ENCODE measurements at places on chromosomes 2 and 18.
A peak's percentile ranks its signal among the peaks of the same experiment; 100 is the strongest.

GRCh38 chr2:166193407-166193806 lies 65.6 kb upstream of the SCN1A start:
- no peak for DNase-seq

- DNase-seq, result no peak
These were observed 751.2 kb downstream of the SATB2 start for GRCh38 chr2:198706476-198707082.

GRCh38 chr2:47024046-47024445 lies 108.4 kb upstream of the MCFD2 start:
- no peak for DNase-seq

GRCh38 chr2:159137511-159138241 lies 148.8 kb downstream of the WDSUB1 start:
- no peak for DNase-seq

GRCh38 chr18:32899819-32900218 lies 127.0 kb upstream of the KLHL14 start:
- DNase-seq, result no peak

DNA sequence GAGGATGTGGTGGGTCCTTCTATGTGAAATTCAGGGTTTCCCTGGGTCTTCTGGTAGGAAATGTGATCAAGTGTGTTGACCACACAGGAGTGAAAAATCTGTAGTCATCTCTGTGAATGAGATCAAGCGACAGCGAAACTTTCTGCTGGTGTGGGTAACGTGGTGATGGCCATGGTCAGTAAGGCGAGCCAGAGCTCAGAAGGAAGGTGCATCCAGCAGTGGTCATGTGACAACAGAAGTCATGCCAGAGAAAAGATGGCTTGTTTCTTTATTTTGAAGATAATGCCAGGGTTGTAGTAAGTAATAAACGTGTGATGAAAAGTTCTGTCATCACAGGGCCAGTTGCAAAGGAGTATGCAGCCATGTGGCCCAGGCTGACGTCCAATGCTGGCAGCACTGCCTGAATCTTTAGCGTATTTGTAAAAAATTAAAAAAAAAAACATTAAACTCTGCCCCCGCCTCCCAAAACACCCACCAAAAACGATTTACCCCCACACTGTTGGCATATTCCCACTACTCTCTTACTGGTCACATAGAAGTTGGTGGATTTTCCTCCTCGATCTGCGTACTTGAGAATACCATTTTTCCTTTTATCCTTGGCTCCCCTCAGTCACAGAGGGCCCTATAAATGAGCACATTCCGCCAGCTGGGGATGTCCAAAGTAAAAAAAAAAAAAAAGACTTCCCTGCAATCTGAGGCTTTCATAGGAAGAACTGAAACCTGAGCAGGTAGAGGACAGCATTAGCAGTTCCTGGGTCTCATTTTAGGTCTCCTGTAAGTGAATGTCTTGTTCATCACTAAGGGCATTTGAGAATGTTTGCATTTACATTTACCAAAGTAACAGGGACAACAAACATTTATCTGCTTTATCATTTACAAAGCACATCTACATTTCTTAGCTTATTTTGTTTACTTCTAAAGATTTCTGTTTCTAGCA lies 70.6 kb downstream of the SLC4A3 start:
- no peak for DNase-seq

- DNase-seq, result no peak
These were observed 539.1 kb upstream of the LRRTM4 start for GRCh38 chr2:78061301-78061700.

- DNase-seq, result no peak
These were observed 26.0 kb downstream of the SOS1 start for GRCh38 chr2:39094717-39095363.

GRCh38 chr2:127674241-127675209 lies 805 bp downstream of the LIMS2 start:
- no peak for DNase-seq

DNA sequence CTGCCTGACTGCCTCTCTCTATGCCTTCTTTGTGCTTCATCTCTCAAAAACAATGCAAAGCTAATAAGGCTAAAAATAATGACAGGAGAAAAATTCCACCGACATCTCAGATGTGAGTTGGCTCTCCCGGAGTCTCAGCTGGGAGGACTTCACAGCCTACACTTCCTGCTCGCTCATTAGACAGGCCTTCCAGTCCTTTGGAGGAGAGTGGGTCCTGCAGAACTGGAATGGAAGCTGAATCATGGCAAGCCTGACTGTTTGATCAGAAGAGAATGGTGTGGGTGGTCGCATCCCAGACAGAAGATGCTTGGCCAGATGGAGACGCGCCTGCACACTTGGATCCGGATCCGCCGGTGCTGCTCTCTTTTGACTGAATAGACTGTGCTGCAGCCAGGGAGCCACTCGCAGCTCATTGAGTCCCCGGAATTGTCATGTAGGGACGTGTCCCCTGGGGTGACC lies 49.7 kb downstream of the TRIB2 start:
- no peak for DNase-seq

DNA sequence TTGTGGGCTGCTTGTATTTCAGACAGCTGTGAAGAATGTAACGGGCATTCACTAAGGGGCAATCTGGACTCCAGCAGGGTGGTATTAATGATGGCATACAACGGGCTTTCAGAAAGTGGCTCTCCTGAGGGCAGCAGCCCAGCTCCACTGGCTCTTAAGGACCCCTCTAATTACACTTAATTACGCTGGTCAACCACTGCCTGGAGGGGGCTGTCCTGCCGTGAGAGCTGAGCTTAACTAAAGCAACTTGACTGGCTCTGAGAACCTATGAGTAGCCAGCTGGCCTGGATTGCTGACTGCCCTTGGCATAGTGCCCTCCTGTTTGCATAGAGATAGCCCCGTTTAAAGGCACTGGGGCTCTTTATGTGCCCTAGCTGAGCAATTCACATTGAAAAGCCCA lies 3.8 kb downstream of the LIPG start:
- DNase-seq, result no peak

- DNase-seq, result no peak
These were observed 211.0 kb downstream of the HAUS1 start for GRCh38 chr18:46315161-46315560.

GRCh38 chr2:43085929-43086328 lies 140.5 kb downstream of the ZFP36L2 start:
- DNase-seq, result no peak

GRCh38 chr18:77059294-77059916 lies 73.2 kb downstream of the MBP start:
- no peak for DNase-seq

DNA sequence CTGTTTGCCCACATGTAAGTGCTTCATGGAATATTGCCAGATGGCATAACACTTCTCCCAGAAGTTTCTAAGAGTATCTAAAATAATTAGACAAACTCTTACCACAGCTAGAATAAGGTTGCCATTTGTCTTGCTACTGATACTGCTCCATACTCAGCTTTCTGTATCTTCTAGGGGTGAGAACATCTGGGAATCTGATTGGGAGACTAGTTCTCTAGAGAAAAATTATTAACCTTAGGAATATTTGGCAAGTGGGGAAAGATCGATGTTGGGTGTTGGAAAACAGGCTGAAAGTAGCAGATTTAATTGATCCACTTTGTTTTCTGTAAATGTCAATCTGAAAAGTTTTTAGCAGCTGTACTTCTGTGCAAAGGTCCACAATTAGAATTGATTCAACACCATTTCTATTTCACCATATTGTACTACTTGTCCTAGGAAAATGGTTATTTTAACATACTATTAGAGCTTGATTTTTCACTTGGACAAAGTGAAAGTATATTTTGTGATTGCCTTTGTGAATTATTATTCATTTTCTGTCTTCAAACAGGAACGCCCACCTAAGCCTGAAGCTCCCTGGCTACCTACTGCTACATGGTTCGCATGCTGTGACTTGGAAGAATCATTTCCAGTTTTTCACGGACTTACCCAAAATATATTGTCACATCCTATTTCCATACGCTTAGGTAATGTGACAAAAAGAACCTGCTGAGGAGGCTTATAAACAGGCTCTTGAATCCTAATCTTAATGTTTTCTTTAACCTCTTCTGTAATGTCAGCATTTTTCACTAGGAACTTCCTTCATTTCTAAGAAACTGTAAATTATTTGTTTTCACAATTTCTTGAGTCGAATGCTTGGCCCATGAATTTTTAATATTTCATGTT lies 147.7 kb downstream of the TRABD2A start:
- DNase-seq, result no peak

GRCh38 chr2:164697688-164698461 lies 76.6 kb upstream of the GRB14 start:
- no peak for DNase-seq

- DNase-seq, result peak; percentile 16
These were observed 172.8 kb downstream of the RDH14 start for GRCh38 chr2:18387441-18388206.

- no peak for DNase-seq
These were observed 570.6 kb upstream of the GCFC2 start for GRCh38 chr2:76281156-76281841.

- DNase-seq, result no peak
These were observed 131.2 kb upstream of the TTC27 start for GRCh38 chr2:32496662-32497061.

DNA sequence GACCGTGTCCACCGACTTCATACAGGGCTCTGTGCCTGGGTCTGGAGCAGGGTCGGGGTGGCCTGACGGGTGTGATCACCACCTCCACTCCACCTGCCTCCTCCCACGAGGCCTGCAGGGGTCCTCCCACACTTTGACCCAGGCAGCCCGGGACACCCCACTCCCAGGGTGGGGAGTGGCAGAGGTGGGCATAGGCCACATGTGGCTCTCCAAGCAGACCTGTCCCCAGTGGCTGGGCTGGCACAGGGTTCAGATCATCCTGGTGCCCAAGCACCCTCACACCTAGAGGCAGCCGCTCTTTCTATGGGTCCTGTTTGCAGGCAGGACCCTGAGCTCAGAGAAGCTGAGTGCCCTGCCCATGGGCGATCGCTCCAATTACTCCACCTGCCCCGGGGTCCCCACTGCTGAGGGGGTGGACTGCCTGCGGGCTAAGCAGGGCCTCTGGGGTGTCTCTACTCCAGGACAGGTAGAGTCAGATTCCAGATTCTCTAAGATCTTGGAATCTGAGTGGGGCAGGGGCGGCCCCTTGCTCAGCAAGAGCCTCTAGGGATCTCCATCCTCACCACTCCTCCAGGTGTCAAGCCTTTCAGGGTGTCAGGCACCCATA lies 1.4 kb downstream of the NEURL3 start:
- DNase-seq, result no peak
